Stimulated activated CD8-positive, alpha-beta memory T cell treated with anti-CD3 and anti-CD28 coated beads, Interleukin-4, amount 100 ng/mL, for 24 hours (primary cell): ENCODE measurements at places on chromosomes 1 and 21.

GRCh38 chr1:217605390-217605789, 25.5 kb downstream of the GPATCH2 start:
- DNase-seq: no peak

- no peak for DNase-seq
These were observed 27.1 kb downstream of the RNF115 start for GRCh38 chr1:145796753-145797152.

DNA sequence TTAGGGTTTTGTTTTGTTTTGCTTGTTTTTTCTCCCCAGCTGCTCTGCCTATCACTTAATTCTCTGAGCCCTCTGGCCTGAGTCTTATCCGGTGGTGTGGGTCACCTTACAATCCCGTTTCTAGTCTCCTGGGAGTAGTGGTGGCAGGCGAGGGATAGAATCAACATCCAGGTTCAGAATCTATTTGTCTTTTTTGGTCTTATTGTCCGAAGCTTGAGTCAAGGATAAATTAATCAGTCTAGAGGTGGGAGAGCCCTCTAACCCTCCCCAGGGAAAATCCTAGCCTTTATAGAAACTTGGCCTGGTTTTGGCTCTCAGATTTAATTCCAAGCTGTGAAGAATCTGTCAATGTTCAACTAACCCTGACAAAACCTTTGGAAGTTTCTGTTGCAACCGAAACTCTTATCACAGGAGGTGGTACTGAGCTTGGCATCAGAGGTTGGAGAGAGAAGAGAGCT, 246.3 kb downstream of the FGGY start:
- DNase-seq: no peak

GRCh38 chr1:157035121-157035520, 10.4 kb downstream of the ARHGEF11 start:
- no peak for DNase-seq

DNA sequence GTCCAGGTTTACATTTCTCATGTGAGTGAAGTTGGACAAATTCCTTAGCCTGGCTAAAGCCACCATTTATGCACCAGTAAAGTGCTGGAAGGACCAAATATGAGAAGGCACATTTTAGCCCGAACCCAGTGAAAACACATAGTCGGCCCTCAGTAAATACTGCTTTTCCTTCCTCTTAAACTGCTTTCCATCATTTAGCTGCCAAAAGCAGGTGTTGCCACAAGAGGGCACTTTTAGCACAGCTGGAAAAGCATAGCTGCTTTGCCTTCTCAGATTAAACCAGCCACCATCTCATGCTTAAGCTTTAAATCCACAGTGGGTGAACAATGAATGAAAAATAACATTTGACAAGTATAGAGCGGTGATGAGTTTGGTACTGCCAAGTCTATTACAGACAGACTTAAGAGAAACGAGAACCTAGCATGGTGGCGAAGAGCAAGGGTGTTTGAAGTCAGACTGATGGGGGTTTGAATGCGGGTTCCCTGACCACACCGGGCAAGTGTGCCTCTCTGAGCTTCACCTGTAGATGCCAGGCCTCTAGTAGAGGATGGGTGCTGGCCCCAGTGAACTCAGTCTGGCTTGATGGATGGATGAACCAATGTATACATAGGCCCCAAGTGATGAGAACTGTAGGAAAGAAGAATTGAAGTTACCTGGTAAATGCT, 57.8 kb downstream of the SLC35D1 start:
- DNase-seq: peak; percentile 24

- no peak for DNase-seq
These were observed 36.4 kb downstream of the TBCE start for GRCh38 chr1:235403593-235403992.

DNA sequence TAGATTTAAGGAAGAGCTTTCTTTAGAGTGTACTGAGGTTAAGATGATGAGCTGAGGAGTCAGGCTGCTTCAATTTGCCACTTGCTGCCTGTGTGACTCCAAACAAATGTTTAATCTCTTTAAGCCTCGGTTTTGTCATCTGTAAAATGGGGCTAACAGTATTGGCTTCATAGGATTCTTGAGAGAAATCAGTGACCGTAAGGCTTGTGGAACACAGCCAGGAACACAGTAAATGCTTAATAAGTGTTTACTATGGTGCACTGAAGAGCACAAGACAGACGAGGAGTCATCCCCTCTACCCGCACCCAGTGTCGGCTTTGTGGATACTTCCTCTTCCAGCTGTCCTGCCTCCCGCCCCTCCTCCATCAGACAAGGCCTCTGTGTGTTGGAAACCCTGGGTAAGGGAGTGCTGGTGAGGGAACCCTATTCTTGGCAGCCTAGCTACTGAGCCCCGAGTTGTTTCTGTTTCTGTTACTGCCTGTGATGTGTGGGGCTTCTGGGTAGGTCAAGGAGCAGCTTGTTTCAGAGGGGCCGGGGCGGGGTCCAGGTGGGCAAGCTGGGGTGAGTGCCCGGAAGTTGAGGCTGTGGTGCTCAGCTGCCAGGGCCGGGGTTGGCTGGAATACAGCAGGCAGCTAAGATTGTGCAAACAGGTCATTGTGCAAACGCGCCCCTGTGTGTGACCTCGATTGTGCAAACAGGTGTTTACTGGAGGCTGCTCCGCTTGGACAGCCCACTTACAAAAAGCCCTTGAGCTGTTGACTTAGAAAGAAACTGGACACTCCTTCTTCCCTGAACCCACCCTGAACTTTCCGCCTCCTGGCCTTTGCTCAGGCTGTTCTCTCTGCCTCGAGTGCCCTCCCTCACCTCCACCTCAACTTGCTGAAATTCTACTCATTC, 4.0 kb upstream of the CSF3R start:
- DNase-seq: no peak

GRCh38 chr1:170303034-170303433, 157.3 kb downstream of the NTMT2 start:
- no peak for DNase-seq

- no peak for DNase-seq
These were observed 29.4 kb downstream of the JAK1 start for GRCh38 chr1:64936956-64937355.

DNA sequence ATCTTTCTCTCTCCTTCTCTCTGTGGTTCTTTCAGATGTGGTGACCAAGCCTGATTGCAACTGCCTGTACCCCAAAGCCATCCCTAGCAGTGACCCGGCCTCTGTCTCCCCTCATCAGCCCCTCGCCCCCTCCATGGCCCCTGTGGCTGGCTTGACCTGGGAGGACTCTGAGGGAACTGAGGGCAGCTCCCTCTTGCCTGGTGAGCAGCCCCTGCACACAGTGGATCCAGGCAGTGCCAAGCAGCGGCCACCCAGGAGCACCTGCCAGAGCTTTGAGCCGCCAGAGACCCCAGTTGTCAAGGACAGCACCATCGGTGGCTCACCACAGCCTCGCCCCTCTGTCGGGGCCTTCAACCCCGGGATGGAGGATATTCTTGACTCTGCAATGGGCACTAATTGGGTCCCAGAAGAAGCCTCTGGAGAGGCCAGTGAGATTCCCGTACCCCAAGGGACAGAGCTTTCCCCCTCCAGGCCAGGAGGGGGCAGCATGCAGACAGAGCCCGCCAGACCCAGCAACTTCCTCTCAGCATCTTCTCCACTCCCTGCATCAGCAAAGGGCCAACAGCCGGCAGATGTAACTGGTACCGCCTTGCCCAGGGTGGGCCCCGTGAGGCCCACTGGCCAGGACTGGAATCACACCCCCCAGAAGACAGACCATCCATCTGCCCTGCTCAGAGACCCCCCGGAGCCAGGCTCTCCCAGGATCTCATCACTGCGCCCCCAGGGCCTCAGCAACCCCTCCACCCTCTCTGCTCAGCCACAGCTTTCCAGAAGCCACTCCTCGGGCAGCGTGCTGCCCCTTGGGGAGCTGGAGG, 12.7 kb downstream of the CSF1 start:
- DNase-seq: no peak

DNA sequence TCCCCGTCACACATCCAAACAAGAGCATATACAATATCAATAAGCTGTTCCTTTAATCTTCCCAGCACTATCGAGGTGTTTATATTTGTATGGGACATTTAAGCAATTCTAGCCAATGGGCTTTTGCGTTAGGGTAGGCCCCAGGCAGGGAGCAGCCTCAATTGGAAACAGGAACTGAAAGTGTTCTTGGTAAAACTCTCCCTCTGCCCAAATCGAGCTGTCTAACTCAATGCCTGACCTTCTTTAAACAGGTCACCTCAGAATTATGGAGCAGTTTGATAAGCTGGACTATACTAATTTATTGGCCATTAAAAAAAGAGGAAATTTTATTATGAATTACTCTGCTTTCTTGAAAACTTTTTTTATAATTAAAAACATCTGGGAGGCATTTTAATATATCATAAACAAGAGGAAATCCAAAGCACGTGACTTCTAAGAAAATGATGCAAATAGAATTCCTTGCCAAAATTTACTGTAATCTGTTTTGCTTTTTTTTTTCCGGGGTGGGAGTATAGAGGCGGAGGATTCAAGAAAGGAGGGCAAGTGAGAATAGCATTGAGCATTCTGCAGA, 498.1 kb downstream of the LMO4 start:
- DNase-seq: no peak

DNA sequence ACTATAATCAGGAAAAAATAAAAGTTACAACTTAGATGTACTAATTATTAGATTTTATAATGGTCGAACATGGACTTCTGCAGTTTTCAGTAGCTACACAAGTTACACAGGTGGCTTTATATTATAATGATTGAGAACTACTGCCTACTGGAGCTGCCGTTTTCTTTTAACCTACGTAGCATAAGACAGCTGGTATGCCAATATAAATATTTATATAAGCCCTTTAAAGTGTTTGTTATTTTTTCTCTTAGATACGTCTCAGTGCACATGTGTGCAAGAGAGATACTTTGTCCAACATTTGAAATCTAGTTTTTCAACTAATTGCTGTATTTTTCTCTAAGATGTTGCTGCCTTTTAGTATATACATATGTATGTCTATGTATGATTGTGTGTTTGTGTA, 42.4 kb downstream of the PDC start:
- DNase-seq: no peak

DNA sequence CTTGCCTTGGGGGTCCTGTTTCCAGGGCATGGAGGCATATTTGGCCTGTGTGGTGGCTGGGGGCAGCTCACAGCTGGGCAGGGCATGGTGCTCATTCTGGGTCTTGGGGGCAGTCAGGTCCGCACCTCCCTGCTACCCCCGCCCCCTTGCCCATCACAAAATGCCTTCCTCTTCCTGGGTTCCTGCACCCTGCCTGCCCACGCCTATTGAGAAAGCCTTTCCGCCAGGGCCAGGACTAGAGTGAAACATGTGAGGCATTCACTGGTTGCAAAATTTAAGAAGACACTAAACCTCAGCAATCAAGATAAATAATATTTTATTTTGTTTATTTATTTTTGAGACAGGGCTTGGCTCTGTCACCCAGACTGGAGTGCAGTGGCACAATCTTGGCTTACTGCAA, 19.7 kb downstream of the PTAFR start:
- no peak for DNase-seq

GRCh38 chr21:38740090-38740489, 65.6 kb upstream of the ETS2 start:
- DNase-seq: no peak

DNA sequence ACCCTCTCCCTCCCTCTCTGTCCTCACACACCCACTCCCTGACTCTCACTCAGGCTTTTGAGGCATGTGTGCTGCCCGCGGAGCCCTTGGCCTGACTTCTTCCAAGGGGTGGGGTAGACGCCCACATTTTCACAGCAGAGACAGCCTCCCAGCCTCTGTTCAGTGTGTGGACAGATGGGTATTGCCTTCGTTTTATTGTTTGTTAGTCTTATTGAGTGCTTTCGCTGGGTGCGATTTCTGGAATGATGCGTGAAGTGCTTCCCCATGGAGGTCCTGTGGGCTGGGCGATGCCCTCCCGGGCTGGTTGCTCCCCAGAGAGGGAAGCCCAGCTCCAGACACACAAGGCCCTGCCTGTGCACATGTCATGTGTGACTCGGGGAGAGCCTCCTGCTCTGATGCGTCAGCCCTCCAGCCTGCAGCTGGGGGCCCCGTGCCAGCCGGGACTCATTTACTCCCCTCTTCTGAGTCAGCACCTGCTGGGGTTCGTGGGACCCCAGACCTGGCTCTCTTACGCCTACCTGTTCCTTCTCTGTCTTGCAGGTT, 14.7 kb downstream of the PDXK start:
- DNase-seq: no peak

GRCh38 chr1:67753776-67754525, 69.0 kb downstream of the GADD45A start:
- DNase-seq: no peak

- DNase-seq: peak; percentile 19
These were observed 3.0 kb upstream of the SDE2 start for GRCh38 chr1:226001963-226002666.

- no peak for DNase-seq
These were observed 159.9 kb upstream of the AJAP1 start for GRCh38 chr1:4494558-4494957.

- no peak for DNase-seq
These were observed 876 bp upstream of the NAV1 start for GRCh38 chr1:201537891-201538611.
